ENCODE measurements at places on chromosomes 7 and 10.

- DNase-seq: no peak
These were observed 22.5 kb upstream of the UBE2H start for GRCh38 chr7:129975309-129975708.

- no peak for DNase-seq
These were observed 118.8 kb upstream of the MKI67 start for GRCh38 chr10:128245026-128245425.

DNA sequence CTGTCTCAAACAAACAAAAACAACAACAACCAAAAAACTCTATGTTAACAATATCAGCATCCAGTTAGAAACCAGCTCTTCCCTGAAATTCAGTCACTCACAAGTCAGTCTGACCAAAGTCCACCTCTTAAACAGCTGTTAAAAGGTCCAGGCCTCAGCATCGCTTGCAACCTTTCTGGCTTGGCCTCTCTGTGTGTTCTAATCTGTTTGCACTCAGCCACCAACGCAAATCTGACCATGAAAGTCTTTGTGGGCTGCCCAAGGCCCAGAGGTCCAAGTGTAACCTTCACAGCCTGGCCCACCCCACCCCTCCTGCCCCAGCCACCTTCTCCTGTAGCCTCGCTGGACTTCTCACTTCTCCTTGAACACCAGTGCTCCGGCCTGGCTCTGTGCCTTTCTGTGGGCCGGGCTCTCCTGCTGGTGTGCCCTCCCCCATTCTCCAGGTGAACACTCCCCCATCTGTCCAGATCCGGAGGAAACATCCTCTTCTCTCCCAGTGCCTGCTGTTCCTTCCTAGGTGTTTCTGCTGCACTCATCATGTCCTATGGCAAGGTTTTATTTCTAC lies 72.2 kb upstream of the EFCAB10 start:
- no peak for DNase-seq

GRCh38 chr10:108363576-108363975 lies 1199.1 kb upstream of the SORCS1 start:
- DNase-seq: no peak

GRCh38 chr10:77168161-77168560 lies 469.4 kb downstream of the KCNMA1 start:
- DNase-seq: no peak

DNA sequence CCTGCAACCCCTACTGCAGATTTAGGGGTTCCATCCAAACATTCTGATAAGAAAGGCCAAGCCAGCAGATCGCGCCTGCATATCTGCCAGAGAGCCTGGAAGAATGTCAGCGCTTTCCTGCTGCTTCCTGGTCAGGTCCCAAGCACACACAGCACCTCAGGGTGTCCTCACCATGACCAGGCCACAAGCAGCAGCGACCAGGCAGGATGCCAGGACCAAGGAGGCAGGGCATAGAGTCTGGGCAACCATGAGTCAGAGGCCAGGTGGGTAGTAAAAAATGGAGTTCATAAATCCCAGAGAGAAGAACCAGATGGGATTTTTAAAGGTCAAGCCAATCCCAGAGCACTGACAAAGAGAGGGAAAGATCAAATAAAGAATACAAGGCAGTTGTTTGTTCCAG lies 5.5 kb upstream of the FAM131B start:
- DNase-seq: no peak

DNA sequence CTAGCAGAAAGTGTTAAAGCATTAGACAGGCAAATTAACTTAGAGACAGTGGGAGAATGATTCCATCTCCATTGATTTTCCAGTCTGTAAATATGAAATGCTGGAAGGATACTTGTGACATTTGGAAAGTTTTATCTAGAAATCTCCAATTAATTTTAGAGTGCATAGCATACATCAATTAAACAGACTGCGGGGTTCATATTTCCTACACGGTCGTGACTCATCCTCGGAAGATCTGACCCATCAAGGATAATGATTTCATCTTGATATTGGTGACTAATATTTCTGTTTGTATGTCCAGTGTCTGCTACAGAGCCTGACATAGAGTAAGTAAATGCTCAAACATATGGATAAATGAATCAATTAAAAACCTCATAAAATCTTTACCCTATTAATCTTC lies 474.9 kb downstream of the KCNMA1 start:
- DNase-seq: no peak

DNA sequence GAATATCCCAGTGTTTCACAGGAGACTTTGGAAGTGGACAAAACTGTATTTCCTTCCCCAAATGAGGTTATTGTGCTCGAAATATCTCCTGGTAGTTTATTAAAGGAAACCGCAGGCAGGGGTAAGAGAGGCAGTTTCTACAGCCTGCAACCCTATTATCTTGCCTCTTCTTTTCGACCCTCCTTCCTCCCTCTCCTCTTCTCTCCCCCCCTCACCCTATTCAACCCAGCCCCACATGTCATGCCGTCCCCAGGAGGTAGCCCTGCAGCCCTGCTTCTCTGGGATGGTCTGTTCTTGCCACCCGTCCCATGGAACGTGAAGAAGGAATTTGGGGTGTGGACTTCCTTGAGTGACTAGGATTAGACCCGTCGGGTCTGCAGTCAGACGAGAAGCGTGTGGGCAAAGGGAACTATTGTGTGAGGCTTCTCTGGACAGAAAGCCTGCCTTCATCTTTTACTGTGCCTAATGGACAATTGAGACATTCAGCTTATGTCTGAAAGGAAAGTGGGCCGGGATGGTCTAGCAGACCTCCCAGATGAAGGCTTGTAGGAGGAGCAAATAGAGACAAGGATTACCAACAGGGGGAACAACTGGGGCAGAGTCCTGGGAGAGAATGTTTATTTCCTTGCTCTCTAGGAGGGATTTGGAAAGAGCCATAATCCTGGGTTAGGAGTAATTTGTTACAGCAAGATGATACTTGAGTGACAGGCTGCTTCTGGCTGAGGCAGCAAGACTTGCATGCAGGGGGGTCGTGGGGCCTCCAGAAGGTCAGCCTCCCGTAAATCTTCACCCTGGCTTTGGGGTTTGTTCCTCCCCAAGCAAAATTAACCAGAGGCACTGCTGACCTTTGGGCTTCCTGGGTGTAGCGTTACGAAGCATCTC lies 77.8 kb downstream of the TCF7L2 start:
- no peak for DNase-seq

- no peak for DNase-seq
These were observed 139.6 kb upstream of the EEPD1 start for GRCh38 chr7:36013246-36014014.

DNA sequence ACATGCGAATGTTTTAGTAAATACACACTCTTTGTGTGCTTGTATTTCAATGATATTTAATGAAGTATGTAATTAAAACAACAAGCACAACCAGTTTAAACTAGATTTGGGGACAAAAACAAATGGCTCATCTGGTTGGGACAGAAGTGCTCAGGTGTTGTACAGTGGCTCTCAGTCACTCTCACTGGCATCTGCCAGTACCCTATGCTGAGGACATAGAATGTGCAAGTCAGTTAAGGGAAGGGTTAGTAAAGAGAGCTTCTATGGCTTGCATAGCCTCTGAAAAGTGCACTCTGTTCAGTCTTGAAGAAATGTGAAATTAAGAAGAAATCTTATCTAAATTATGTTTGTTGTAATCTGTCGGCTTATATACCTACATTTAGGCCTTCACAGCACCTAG lies 183.0 kb downstream of the LRRC4 start:
- no peak for DNase-seq

DNA sequence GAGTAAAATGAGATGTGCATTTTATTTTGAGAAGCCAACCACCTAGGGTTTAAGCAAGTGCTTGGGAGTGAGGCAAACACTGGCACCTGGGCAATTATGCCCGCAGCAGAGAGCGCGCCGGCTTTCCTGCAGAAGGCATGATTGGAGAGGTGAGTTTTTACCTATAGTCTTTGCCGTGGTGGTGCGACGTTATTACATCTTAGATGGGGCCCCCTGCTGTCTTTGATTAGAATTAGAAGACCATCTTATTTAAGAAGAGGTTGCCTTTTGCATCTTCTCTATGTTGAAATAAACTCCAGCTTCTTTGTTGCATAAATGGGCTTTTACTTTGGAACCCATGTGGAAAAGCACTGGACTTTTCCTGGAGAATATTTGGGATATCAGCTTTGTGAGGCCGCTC lies 409.5 kb downstream of the GLRX3 start:
- no peak for DNase-seq

DNA sequence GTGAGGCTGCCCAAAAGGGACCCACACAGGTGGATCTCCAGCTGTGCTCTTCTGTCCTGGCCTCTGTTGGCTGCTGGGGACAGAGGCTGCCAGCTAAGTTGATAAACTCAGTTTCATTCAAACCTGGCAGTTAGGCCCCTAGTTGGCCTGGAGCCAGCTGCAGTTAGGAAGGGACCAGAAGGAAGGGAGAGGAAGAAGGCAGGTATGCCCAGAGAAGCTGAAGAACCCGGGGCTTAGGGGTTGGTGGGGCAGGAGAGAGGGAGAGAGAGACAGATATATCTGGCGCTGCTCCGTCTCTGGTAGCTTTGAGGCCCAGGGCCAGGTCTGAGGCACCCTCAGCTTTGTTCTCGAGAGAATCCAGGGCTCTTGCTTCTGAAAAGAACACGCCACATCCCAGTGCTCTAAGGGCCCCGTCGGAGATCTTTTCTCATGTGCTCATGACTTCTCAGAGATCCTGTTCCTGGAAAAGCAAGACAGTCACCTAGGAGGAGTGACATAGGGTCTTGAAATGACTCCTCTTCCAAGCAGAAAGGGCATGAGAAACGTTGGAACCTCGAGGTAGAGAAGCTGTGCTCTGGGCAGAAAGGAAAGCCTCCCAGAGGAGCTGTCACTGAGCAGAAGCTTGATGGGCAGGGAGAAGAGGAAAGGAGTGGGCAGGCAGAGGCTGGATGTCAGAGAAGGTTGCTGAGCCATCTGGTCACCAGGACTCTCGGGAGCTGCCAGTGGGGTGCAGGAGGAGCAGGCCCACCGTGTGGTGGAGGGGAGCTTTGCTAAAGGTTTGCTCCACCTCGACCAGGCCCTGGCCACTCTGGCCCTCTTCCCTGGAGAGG lies 153.6 kb downstream of the ARHGAP21 start:
- no peak for DNase-seq

GRCh38 chr7:6209340-6209739 lies 63.1 kb downstream of the CYTH3 start:
- no peak for DNase-seq

- DNase-seq: no peak
These were observed 29.9 kb downstream of the KAZALD1 start for GRCh38 chr10:101091546-101092290.

DNA sequence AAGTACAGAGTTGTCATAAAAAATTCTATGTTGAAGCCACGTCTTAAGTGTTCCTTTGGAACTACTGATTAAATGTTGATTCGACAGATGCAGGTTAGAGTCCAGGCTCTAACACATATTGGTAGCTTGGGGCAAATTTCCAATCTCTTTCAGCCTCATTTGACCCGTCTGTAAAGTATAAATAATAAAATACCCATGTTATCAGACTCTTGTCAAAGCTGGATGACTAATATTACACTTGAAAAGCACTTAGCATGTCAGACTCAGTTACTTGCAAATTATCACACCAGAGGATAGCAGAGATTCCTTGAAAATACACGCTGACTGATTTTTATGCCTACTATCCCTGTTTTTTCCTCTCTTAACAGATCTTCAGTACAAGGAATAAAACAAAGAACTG lies 18.1 kb upstream of the MACC1 start:
- DNase-seq: no peak

GRCh38 chr7:13067036-13067435 lies 379.6 kb downstream of the ARL4A start:
- DNase-seq: no peak

DNA sequence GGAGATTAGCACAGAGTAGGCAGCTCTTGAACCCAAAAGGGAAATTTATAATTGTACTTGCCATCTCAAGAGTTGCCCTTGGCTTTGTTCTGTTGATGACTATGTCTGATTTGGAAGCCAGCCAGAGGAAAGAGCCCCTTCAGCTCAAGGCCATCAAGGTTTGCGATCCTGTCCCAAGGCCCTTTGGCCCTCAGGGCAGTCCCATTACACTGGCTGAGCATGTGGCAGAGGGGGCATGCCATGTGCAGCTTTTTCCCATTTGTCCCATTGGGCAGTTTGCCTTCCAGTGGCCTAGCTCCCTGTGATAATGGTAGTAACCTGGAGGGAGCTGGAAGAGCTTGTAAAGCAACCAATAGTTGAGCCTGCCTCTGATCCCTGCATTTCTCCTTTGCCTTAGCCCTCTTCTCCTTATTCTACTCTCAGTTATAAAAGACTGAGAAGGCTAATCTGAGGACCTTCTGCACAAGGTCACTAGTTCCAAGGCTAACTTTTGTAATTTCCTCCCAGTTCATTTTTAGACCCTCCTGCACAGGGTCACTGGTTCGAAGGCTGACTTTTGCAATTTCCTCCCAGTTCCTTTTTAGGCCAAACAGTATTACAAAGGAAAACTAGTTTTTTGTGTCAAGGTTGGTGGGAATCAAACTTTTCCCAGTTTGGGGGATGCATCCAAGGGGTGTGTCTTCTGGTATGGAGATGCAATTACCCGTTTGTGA lies 31.0 kb upstream of the ARHGAP12 start:
- DNase-seq: no peak

DNA sequence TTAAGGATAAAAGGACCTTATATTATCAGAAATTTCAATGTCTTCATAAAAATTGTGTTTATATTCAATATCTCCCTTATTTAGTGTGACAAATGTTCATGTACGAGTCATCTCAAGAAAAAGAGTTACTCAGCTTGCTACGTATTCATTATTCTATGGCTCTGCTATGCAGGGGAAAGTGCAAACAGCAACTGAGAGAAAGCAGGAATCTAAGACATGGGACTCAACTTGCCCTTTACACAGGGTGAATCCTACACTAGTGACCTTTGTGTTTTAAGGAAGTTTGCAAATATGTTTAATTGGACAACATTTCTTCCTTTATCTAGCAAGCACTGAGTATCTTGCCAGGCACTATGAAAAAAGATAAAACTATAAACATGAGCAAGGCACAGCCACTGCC lies 104.7 kb downstream of the NPSR1 start:
- DNase-seq: no peak

- no peak for DNase-seq
These were observed 135.1 kb downstream of the DPY19L1 start for GRCh38 chr7:34902182-34902581.

DNA sequence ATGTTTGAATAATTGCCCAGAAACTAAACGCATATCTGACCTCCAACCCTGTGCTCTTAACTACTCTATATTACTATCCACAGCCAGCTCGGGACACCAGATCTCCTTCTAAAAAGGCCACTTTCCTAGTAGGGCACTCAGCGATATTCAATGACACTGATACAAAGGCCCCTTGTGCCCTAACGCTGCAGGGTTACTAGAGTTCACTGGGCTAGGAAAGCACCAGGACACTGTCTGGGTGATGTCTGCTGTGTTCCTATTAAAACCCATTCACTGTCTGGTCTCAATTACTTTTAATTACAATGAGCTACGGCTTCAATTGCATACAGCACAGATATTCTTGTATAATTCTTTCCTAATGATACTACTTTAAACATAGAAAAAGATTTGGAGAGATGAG lies 91.7 kb downstream of the SORCS1 start:
- no peak for DNase-seq
